Left lung (tissue), 14 donors: ENCODE measurements at places on chromosomes 12 and 14.

DNA sequence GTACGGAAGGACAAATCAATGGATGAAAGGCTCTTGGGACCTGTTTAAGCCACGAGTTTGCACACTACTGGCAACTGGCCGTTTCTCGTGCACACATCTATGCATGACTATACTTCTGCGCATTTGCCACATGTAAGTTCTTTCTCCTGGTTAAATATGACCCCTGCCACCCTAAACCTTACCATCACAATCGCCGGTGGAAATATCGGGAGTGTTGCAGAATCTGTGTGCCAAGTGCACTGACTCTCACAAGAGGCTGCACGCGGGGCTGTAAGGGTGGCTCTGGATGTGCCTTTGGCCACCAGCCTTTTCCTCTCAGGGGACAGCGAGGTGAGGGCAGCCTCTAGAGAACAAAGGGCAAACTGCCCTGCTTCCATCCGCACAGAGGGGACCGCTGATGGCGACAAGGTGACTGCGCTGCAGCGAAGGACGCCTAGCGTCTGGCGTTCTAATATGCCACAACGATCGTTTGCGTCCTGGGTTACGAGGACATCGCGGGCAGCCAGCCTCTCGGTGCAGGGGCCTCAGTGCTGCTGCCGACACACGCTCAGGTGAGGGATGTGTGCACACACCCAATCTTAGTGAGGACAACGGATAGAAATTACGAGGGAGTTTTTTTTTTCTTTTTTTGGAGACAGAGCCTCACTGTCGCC, 232.2 kb downstream of the PCNX1 start:
- no peak for DNase-seq

DNA sequence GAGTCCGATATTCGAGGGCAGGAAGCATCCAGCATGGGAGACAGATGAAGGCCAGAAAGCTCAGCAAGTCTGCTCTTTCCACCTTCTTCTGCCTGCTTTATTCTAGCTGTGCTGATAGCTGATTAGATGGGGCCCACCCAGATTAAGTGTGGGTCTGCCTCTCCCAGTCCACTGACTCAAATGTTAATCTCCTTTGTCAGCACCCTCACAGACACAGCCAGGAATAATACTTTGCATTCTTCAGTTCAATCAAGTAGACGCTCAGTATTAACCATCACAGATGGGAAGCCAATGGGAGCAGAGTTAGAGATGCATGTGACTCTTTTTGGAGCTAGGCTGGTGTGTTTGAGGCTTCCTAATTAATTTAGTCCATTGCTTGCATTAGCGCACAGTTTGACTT, 17.0 kb downstream of the C12orf75 start:
- no peak for DNase-seq

- DNase-seq, result no peak
Observed at GRCh38 chr14:89378119-89378518, 38.9 kb downstream of the FOXN3 start.

DNA sequence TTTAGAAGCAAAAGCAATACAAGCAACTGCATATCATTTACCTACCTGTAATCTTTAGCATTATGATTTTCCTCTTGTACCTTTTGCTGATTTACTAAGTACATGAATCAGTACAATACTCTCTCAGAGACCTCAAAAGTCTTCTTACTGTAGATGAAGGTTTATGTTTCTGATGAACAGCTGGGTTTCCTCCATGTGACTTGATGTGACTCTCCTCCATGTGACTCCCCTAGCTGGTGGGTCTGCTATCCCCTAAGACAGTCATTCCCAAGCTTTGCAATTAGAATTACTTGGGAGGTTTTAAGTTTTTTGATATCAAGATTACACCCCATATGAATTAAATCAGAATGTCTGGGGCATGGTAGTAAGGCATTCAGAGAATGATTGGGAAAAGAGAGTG, 32.0 kb upstream of the ABCC9 start:
- no peak for DNase-seq

DNA sequence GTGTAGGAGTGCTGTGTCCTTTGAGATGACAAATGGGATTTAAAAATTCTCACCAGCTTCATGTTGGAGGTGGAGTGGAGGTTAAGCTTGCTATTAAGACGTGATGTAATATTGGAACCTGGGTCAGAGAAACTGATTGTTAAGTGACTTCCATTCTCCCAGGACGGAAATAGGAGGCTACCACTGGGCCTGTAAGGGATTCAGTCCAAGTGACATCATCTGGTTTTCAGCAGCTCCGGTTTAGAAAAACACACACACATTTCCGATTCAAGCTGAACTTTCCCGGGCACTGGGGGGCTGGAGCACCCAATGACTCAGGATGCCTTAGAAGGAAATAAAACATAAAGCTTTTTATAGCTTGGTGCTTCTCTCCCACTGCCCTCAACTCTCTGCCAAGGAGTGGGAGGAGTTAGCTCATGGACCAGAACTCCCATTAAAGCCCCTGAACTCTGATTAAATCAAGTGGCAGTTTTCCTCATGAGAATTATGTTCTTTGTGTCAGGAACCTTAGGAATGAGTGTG, 12.4 kb downstream of the CALM1 start:
- no peak for DNase-seq

GRCh38 chr12:120012067-120012621, 23.1 kb downstream of the BICDL1 start:
- DNase-seq, result no peak

DNA sequence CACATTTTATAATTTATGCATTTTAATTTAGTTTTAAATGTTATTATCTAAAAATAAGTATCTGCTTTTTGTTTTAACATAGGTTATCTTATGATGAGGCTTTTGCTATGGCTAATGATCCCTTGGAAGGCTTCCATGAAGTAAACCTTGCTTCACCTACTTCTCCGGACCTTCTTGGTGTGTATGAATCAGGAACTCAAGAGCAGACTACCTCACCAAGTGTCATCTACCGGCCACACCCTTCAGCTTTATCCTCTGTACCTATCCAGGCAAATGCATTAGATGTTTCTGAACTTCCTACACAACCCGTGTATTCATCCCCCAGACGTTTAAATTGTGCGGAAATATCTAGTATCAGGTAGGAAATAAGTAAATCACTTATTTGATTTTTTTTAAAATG, 16.6 kb downstream of the RAB3IP start:
- no peak for DNase-seq

- DNase-seq, result no peak
Observed at GRCh38 chr14:61671082-61671481, 24.2 kb upstream of the HIF1A start.

GRCh38 chr12:14430394-14430986, 65.0 kb downstream of the ATF7IP start:
- DNase-seq, result no peak

- DNase-seq, result no peak
Observed at GRCh38 chr12:13788626-13789025, 192.8 kb downstream of the GRIN2B start.

DNA sequence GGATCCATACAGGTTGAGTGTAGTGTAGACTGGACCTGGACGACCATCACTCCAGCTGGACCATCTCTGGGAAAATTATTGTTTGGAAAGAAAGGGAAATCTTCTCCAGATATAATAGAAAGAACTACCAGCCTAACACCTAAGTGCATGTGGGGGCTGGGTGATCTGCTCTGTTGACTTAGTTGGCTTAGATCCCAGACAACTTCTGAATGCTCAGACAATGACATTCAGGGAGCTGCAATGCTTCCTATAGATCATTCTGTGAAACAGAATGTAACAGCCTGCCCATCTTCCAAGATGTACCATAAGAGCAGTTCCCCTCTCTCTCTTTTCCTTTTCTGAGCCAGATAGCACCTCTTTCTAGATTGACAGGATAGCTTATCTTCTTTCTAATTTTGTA, 572.8 kb upstream of the STXBP6 start:
- DNase-seq, result no peak

GRCh38 chr12:103802586-103802886, 38.5 kb downstream of the NT5DC3 start:
- no peak for DNase-seq

DNA sequence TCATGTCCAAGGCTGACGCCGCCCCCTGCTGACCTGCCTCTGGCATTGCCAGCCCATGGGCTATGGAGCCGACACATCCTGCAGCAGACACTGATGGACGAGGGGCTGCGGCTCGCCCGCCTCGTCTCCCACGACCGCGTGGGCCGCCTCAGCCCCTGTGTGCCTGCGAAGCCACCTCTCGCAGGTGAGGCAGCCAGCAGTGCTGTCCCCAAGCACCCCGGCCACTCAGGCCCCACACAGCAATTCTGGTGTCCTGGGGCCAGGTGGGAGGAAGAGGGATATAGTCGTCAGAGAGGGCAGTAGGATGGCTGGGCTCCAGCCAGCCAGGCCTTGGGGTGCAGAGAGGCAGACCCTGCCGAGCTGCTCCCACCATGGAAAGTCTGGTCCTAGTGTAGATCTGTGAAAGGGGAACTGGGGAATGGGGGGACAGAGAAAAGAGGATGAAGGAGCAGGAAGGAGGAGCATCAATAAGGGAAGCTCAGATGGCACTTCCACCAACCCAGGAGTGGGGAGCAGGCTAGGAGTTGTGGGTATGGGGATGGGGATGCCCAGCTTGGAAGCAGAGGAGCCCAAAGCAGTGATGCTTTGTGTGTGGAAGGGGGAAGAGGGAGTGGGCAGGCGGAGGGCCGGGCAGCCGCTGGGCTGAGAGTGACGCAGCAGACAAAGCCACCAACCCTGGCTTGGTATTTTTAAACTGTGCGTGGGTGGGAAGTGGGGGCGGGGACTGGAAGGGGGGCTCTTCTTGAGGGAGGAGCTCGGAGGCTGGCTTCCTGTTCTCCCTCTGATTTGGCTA, 4.7 kb downstream of the NAB2 start:
- peak; percentile 76 for DNase-seq

GRCh38 chr12:117876436-117876816, 92.4 kb downstream of the KSR2 start:
- no peak for DNase-seq

- peak; percentile 26 for DNase-seq
Observed at GRCh38 chr14:22847661-22848341, 11.4 kb downstream of the MMP14 start.

GRCh38 chr12:105567061-105567460, 236.6 kb downstream of the C12orf75 start:
- no peak for DNase-seq

- no peak for DNase-seq
Observed at GRCh38 chr14:47961634-47962033, 286.2 kb upstream of the MDGA2 start.

DNA sequence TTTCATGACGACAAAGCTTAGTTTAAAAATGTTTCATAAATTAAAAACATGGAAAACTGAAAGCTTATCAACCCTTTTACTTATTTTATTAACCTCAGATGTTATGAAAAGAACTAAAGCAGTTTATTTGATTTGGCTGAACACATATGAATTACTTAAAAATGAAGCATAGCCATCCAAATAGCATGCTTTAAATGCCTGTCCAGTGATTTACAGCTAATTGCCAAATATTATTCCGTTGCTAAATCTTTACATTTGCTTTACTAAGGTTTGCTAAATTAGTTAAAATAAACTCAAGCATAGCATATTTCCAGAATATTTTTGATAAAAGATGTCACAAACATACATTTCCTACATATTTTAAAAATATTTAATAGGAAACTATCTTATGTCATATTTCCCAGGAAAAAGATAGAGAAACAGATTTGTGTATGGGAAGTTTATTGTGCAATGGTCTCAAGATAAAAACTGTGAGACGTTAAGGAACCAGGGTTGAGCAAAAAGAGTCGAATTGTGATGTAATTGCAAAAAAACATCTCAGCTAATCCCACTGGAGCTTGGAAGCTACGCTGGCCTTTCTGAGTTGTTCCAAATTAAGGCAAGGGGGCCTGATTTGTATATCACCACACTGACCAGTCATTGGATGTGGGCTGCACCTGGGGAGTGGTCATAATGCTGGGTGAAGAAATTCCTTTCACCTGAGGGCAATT, 25.8 kb downstream of the GPR135 start:
- no peak for DNase-seq
